ENCODE measurements at places on chromosomes 12 and 14. TPM values are rescaled to one million over a fixed set of nuclear protein-coding genes. Genes with fewer than 3 reads are reported as not detected.

Gene HCFC2
- 7.8 TPM for total RNA-seq

Gene KCNJ8
- total RNA-seq = not detected

Gene KRT78
- 0.69 TPM for total RNA-seq

Gene PRMT5
- total RNA-seq = 113 TPM

GRCh38 chr14:52922656-52923055 lies 28.2 kb downstream of the FERMT2 start:
- no peaks in the 10 kb centered on the region for H3K27me3 ChIP-seq
- peaks cover 65% of the 10 kb centered on the region for H3K4me1 ChIP-seq
- no peak for DNase-seq
- no peak overlapping the region for H3K4me3 ChIP-seq
- H3K36me3 ChIP-seq = peaks cover 16% of the 10 kb centered on the region

- H3K36me3 ChIP-seq = peaks cover 5% of the 10 kb centered on the region
- no peaks in the 10 kb centered on the region for H3K27me3 ChIP-seq
- no peak for DNase-seq
- H3K27ac ChIP-seq = no peak overlapping the region
Measured at GRCh38 chr12:27604431-27604830, 80.4 kb downstream of the PPFIBP1 start.

- DNase-seq = no peak
- H3K27me3 ChIP-seq = no peaks in the 10 kb centered on the region
- peaks cover 26% of the 10 kb centered on the region for H3K4me1 ChIP-seq
- no peak overlapping the region for H3K4me3 ChIP-seq
Measured at GRCh38 chr12:42957561-42958290, 368.2 kb upstream of the PRICKLE1 start.

DNA sequence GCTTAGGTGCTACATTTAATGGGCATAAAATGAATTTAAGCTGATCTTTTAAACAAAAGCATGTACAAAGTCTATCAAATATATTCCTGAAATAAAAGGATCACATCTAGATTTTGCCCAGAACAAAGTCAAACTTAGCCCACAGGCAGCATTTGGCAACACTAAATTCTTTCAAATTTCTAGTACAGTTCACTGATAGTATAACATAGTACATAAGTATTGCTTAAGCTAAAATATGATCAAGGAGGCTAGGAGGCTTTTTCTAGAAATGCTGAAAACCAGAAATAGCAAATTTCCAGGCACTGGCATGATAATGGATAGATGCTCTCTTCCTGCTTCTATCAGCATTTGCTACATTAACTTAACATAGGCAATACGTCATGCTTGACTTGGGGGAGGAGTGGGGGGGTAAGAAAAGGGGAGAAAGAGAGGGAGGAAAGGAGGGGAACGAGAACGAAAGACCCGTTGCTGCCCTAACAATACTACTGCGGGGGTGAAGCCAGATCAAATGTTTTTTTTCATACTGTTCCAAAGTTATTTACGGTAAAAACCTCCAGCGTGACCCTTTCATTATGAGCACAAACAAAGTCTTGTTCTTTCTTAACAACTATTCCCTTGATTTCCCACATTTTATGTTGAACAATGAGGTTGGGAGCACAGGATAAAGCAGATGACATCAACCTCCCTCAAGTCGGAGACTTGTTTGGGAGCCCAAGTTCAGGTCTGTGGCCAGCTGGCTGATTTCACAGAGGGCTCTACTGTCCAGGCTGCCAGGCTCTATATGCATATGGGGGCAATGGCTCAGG lies 10.6 kb downstream of the TMED10 start:
- H3K4me1 ChIP-seq = peaks cover 36% of the 10 kb centered on the region
- H3K36me3 ChIP-seq = peaks cover 14% of the 10 kb centered on the region
- H3K27me3 ChIP-seq = no peaks in the 10 kb centered on the region

- H3K4me3 ChIP-seq = no peak overlapping the region
- no peak overlapping the region for H3K27ac ChIP-seq
- no peaks in the 10 kb centered on the region for H3K36me3 ChIP-seq
- no peaks in the 10 kb centered on the region for H3K27me3 ChIP-seq
- H3K4me1 ChIP-seq = no peaks in the 10 kb centered on the region
- no peak for DNase-seq
Measured at GRCh38 chr14:54579621-54580020, 12.7 kb downstream of the SAMD4A start.

GRCh38 chr14:27890259-27890658 lies 876.3 kb upstream of the FOXG1 start:
- no peak overlapping the region for H3K27ac ChIP-seq
- H3K4me1 ChIP-seq = no peaks in the 10 kb centered on the region
- H3K4me3 ChIP-seq = no peak overlapping the region
- no peaks in the 10 kb centered on the region for H3K27me3 ChIP-seq
- H3K36me3 ChIP-seq = no peaks in the 10 kb centered on the region

GRCh38 chr14:85943192-85943591 lies 413.2 kb downstream of the FLRT2 start:
- no peaks in the 10 kb centered on the region for H3K36me3 ChIP-seq
- H3K27ac ChIP-seq = no peak overlapping the region
- H3K4me3 ChIP-seq = no peak overlapping the region
- no peak for DNase-seq

DNA sequence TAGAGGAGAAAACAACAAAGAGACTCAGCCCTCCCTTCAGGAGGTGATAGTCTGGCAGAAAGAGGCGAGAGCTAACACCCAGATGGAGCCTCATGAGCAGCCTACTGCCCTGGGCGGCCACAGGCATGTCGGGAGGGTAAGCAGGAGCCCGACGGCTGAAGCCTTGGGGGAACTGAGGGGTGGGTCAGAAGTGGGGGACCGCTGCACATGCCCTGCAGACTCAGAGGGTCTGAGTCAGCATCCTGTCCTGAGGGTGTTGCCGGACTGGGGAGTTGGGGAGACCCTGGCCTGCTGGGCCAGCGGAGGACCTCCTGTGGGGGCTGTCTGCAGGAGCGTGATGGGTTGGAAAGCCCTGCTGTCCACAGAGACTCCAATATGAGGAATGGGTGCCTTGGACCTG lies 15.9 kb upstream of the INF2 start:
- peaks cover 15% of the 10 kb centered on the region for H3K4me1 ChIP-seq
- DNase-seq = no peak
- H3K4me3 ChIP-seq = no peak overlapping the region

DNA sequence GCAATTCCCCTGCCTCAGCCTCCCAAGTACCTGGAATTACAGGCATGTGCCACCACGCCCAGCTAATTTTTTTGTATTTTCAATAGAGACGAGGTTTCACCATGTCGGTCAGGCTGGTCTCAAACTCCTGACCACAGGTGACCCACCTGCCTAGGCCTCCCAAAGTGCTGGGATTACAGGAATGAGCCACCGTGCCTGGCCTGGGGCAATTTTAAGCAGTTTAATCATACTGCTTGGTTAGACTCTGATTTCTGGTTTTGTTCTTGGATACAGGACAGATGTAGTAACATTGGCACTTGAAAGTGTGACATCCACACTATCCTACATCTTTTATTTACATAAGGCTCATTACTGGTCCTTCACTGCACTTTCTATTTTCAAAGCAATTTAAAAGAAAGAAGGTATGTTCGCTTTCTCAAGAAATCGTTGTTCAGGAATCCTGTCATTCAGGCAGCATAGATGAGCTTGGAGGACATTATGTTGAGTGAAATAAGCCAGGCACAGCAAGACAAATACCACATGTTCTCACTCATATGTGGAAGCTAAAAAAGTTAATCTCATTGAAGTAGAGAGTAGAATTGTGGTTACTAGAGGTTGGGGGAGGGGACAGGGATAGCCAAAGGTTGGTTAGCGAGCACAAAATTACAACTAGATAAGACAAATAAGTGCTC lies 4.0 kb upstream of the NUAK1 start:
- no peak overlapping the region for H3K27ac ChIP-seq
- peaks cover 47% of the 10 kb centered on the region for H3K4me1 ChIP-seq
- peaks cover 32% of the 10 kb centered on the region for H3K36me3 ChIP-seq
- no peak for DNase-seq
- no peaks in the 10 kb centered on the region for H3K27me3 ChIP-seq
